ENCODE measurements at places on chromosomes 6 and 20.

- peak; percentile 83 for DNase-seq
Measured at GRCh38 chr6:157597461-157598312, 216.7 kb downstream of the ZDHHC14 start.

DNA sequence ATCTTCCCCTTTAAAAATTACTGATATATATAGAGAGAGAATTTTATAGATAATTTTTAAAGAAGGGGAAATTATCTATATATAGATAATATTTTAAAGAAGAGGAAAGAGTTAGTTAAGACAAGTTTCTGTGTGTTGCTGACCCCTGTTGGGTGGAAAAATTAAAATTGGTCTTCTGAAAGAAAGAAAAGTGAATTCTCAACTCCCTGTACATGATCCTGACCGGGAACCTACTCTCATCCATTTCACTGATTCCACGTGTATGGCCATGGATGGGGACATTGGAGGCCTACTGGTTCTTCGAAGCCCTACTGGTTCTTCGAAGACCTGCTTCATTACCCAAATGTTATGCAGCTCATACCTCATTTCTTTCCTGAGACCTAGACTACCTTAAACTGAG lies 53.0 kb upstream of the TCF21 start:
- no peak for DNase-seq

- no peak for DNase-seq
Measured at GRCh38 chr20:32018269-32019155, 8.3 kb downstream of the CCM2L start.

GRCh38 chr6:129893640-129894039 lies 32.5 kb upstream of the TMEM244 start:
- DNase-seq = no peak

GRCh38 chr6:160198606-160199211 lies 59.9 kb downstream of the SLC22A2 start:
- no peak for DNase-seq

GRCh38 chr6:3911614-3912336 lies 62.6 kb downstream of the FAM50B start:
- no peak for DNase-seq

DNA sequence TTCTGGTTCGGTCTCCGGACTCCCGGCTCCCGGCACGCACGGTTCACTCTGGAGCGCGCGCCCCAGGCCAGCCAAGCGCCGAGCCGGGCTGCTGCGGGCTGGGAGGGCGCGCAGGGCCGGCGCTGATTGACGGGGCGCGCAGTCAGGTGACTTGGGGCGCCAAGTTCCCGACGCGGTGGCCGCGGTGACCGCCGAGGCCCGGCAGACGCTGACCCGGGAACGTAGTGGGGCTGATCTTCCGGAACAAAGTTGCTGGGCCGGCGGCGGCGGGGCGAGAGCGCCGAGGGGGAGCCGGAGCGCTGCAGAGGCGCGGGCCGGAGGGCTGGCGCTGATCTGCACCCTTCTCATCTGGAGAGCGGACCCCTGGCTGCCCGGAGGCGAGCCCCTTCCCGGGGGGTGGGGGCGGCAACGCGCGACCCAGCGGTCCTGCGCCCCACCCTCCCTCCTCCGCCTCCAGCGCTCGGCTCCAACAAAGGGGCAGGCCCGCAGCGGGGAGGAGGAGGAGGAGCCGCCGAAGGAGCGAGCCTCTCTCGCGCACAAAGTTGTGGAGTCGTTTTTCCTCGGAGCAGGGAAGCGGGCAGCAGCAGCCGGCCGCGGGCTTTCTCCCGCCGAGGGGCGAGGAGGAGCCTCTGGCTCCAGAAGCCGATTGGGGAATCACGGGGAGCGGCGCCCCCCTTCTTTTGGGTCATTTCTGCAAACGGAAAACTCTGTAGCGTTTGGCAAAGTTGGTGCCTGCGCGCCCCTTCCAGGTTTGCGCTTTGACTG lies at the start of gene UTRN:
Gene UTRN, plus strand, starts transcription at position 553 of the 765 bp plus-strand sequence. CDS start 6,494 bp downstream, outside the sequence.
- peak; percentile 90 for DNase-seq
